CD4-positive, CD25-positive, alpha-beta regulatory T cell (primary cell): ENCODE measurements at places on chromosomes 4 and X. TPM values are rescaled to one million over a fixed set of nuclear protein-coding genes. Genes with fewer than 3 reads are reported as not detected.

The SYN1 gene
- total RNA-seq = not detected

The MAGIX gene
- total RNA-seq = 0.57 TPM

The RPA4 gene
- 1.9 TPM for total RNA-seq

The TMEM31 gene
- not detected for total RNA-seq

The RP2 gene
- total RNA-seq = 7.2 TPM

The LARP7 gene
- total RNA-seq = 44.9 TPM

The CXCL6 gene
- not detected for total RNA-seq

The ATP2B3 gene
- not detected for total RNA-seq

The C4orf54 gene
- total RNA-seq = not detected

The FMR1NB gene
- total RNA-seq = not detected

The DMD gene
- total RNA-seq = 2.8 TPM

The EFHC2 gene
- 1.1 TPM for total RNA-seq

The MAGEB5 gene
- total RNA-seq = not detected
